Skeletal muscle cell (primary cell): ENCODE measurements at places on chromosomes 5 and 9.

GRCh38 chr9:86485359-86485758, 131.1 kb upstream of the TUT7 start:
- DNase-seq: no peak

DNA sequence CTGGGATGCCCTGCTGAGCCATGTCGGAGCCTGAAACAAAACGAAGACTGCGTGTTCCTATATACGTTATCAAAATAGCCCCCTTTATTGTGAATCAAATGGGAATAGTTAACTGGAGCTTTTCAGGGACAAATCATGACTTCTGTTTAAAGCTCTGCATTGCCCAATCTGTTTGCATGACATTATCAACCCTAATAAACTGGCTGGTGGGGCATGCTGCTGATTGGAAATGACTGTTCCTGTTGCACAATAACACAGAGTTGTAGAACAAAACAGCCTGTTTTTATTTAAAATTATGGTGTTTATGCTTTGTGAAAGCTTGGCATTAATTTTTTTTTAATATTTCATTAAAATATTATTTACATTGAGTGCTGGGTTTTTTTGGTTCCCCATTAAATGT, 215.5 kb downstream of the TMEM167A start:
- no peak for DNase-seq

DNA sequence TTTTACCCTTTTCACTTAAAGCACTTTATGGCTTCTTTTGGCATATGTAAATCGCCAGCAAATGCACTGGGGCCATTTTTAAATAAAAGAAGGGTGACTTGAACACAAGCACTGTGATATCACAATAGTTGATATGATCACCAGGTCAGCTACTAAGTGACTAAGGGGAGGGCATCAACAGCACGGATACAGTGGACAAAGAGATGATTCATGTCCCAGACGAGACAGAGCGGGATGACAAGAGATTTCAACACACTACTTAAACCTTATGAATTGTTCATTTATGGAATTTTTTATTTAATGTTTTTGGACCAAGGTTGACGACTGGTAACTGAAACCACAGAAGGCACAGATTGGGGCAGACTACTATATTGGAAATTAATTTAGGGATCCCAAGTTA, 54.1 kb downstream of the RORB start:
- no peak for DNase-seq

DNA sequence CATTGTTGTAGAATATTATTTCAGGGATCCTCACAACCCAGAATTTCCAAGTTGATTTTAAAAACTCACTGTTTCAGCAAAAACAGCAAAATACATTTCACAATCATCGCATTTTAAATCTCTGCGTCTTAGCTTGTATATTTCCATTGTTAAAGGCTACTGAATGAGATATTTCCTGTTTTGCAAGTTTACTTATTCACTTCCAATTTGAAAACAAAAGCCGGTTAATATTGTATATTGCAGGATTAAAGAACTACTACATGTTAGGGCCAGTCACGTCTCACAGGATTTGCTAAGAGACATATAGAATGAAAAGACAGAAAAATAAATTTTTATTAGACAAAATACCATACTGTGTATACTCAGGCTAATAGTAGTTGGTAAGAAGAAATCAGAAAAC, 395.9 kb upstream of the CDH9 start:
- no peak for DNase-seq

DNA sequence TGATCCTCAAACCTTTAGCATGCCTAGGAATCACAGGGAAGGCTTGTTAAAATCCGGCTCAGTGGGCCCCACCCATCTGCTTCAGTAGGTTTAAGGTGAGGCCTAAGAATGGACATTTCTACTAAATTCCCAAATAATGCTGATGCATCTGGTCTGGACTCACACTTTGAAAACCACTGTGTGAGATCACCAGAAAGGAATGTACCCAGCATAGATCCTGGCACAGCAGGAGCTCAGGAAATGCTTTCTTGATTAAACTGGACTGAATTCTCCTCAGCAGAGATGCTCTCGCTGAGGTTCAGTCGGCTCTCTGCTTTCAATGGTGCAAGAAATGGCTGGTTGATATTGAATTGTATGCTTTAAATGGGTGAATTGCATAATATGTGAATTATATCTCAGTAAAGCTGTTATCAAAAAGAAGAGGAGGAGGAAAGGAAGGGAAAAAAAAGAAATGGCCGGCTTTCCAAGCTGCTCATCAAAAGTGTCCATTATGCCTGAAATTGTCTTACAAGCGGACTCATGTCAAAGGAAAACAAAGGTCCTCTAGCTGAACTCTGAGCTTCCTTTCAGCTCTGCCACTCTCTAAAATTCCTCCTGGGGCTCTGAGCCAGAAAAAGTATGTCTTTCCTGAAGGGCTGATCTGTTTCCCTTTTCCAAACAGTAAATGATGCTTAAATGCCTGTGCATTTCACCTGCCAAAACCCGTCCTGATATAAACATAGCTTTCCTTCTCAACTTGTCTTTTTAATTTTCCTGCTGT, 77.6 kb upstream of the SAP30L start:
- DNase-seq: peak; percentile 86

DNA sequence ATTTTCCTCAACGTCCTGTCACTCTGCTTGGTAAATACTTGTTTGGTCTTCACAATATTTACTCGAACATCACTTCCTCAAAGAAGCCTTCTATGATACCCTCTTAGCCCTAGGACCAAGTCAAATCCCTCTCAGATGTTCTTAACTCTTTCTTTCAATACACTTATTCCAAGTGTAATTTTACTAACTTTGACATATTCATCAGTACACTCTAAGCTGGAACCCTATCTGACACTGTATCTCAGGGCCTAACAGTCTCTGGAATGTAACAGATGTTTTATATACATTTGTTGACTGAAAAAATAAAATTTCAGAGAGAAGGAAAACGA, 19.6 kb downstream of the SIL1 start:
- DNase-seq: no peak

GRCh38 chr9:120182011-120182410, 398.0 kb downstream of the CDK5RAP2 start:
- no peak for DNase-seq

DNA sequence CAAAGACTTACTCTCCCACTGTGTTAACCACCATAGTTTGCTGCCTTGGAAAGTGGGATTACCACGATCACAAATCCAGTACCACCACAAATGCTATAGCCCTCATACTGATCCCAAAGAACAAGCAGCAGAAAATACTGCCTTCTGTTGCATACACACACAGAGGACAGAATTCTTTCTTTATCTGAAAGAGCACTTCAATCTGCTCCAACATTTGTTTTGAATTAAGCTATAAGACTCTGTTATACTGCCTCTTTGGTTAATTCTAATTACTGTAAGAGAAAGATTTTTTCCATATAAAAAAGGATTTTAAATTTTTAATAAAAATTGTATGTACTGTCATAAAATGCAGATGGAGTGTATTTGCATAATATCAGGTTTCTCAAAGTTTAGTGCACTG, 69.8 kb downstream of the YIPF5 start:
- no peak for DNase-seq

- no peak for DNase-seq
These were observed 2.2 kb downstream of the CDH12 start for GRCh38 chr5:22850981-22851380.

DNA sequence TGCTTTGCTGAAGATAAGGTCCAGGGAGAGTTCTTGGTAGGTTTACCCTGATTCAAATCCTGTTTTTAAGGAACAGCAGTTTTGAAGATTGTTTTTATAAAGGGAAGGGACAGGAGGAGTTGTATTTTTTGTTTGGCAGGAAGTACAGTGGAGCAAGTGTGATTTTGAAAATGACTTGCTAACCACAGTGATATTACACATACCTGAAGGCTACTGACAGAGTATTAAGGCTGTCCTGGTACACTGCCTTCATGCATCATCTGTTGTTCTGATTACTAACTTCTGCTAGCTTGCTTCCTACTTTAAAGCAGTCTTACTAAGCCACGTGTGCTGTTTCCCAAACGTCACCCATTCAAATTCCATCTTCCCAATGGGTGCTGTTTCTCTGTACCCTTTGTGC, 559.5 kb upstream of the SGCD start:
- DNase-seq: no peak

GRCh38 chr5:126523818-126524510, 71.1 kb downstream of the ALDH7A1 start:
- DNase-seq: no peak

DNA sequence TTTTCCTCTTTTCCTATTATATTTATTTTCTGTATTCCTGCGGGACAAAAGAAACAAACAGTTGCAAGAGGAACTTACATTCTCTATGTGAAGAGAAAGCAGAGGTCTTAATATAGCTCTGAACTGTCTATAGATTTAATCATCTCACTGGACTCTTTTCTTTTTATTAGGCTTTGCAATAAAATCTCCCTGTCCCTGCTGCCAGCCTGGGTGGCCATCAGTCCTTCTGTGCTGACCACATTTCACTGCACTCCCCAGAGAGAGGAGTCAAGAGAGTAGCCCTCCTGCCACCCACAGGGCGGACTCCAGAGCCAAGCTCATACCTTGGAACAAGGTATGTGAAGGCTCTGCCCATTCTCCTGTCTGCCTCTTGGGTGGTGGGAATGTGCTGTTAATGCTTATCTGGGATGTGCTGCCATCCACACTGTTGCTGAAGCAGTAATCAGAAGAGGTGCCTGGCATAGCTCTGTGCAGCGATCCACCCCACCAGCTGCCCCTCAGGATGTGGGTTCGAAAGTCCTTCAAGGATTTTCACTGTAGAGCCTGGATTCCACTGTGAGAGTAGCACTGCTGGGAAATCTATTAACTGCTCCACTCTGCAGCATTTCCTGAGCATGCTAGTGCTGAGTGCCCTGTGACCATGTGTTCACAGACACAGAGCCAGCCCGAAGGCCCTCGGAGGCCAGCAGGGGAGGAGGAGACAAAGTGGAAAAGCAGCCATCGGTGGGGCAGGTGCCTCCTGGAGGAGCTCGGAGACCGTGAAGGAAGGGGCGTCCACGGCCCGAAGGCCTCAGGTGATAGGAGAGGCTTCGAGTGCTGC, 334.6 kb downstream of the MED10 start:
- DNase-seq: no peak

GRCh38 chr9:119114681-119115080, 254.6 kb downstream of the BRINP1 start:
- no peak for DNase-seq

- no peak for DNase-seq
These were observed 76.4 kb downstream of the EPB41L4B start for GRCh38 chr9:109244179-109245132.

DNA sequence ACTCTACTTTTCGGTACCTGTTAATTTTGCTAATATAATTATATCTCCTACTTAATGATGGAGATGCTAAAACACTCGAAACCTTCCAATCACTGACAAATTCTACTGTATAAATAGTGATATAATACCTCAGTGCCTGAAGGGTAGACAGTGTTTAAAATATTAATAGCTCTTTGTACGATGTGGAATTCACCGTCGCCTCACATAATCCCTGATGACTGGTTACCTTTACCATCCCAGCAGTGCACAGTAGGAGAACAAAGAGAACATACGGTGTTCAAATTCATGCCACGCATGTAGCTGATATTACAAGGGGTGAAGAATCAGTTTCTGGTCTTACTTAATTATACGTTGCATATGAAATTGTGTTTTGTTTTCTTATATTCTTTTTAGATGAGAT, 506.7 kb downstream of the CTNND2 start:
- no peak for DNase-seq

- DNase-seq: no peak
These were observed 550 bp downstream of the IFNE start for GRCh38 chr9:21481470-21482056.

- no peak for DNase-seq
These were observed 64.0 kb downstream of the DEPDC1B start for GRCh38 chr5:60636001-60636400.

DNA sequence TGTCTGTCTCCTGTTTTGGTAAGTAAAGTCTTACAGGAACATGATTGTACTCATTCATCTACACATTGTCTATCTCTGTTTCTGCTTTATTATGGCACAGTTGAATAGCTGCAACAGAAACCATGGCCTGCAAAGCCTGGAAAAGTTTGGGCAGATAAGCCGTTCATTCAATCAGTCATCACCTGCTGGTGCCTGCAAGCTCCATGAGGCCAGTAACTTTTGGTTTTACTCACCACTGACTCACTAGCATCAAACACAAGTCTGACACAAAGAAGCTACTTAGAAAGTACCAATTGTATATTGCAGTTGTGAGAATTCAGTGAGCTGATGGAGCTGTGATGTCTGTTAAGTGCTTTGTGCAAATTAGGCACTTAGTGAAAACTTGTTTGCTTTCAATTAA, 373.6 kb upstream of the SGCD start:
- no peak for DNase-seq

- DNase-seq: no peak
These were observed 35.9 kb upstream of the HRH2 start for GRCh38 chr5:175621971-175622370.

- no peak for DNase-seq
These were observed 159.9 kb upstream of the PIK3R1 start for GRCh38 chr5:68055686-68056085.

DNA sequence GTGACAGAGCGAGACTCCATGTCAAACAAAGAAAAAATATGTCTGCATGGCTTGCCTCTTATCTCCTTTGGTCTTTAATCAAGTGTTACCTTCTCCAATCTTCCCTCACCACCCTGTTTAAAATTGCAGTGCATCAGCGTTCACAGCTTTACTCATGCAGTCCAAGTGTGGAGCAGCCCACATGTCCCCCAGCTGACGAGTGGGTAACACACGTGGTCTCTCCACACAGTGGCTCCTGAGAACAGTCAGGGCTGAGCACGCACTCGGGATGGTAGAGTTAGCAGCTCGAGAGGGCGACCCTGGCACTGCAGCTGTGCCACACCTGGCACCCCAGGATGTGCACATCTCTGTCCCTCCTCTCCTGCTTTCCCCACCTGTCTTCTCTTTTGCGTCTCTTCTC, 25.9 kb upstream of the CFAP157 start:
- no peak for DNase-seq

DNA sequence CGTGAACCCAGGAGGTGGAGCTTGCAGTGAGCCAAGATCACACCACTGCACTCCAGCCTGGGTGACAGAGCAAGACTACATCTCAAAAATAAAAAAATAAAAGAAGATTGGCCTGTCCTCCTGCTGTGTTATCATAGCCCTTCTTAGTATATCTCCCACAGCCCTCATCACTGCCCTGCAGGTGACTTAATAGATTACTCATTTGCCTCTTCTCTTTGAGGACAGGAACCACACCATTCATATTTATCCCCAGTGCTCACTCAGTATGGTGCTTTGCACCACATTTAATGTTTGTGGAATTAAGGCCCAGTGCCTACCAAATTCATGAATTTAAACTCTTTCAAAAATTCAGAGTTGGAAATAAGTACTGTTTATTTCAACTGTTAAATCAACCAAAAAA, 10.3 kb downstream of the IDNK start:
- DNase-seq: no peak

GRCh38 chr9:138117836-138118235, 240.3 kb downstream of the CACNA1B start:
- no peak for DNase-seq

DNA sequence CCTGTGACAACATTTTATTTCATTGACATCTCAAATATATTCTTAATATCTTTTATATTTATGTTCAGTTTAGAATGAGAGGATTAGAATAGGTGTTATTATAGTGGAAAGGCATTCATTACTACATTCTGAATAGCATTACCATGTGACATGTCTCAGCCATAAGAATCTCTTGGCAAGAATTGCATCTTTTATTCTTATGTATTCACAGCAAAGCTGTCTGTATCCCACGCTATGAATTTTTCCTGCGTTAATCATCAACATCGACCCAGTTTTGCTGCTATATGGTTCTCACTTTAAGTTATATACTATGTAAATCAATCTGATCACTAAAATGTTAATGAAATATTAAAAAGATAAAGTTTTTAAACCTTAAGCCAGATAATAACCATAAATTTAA, 248.6 kb downstream of the TMEM232 start:
- DNase-seq: peak; percentile 43
